ENCODE measurements at places on chromosomes 5 and 9.

GRCh38 chr5:108749128-108749861 is 1.6 kb downstream of the FER start:
- DNase-seq: no peak

DNA sequence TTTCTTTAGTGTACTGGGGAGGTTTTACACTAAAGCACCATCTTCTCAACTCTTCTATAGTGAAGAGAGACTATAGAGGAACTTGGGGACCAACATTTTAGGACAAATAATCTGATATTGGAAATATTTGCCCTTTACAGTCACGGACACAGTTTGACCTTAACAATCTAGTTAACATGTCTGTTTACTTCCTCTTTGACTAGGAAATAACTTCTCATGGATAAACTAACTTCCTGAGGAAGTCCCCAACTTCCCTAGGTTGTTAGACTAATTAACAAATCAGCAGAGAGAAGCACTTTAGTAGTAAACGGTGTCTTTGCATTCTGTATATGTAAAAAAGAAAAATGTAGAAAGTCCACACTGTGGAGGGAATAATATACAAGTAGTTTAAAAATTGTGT is 127.7 kb downstream of the FBXL7 start:
- no peak for DNase-seq

DNA sequence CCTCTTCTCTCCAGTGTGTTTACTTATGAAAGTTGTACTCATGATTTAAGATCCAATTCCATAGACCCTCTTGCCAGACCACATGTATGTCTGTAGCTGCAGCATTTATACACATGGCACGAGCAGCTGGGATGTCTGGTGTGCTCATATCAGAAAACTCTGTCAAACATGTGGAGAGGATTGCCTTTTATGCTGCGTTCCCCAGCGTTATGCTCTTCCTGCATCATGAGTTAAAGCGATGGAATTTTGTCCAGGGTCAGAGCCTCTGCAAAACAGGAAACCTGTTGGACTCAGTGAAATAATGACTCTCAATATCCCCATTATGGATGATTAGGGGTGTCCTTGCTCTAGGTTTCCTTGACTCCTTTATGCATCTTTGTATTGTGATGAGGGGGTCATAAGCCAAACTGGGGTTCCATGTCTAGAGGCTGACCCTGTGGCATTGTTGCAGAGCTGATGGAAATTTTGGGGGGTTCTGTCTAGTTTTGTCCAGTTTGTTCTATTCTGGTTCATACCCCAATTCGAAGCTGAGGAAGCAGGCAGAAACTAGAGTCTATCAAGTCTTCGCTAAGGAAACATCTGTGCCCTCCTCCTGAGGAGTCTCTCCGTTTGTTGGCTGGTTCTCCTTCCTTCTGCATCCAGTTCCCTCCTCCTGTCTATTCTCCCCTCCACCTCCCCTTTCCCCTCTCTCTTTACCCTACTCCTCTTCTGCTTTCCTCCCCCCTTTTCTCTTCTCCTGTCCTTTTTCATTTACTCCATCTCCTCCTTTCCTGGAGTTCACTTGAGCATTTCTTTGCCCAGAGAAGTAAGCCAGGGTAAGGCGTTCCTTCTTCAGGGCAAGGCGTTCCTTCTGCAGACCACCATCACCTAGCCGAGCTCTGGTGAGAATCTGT is 252.8 kb downstream of the MAST4 start:
- no peak for DNase-seq

GRCh38 chr5:132003982-132004381 is 7.5 kb downstream of the ACSL6 start:
- DNase-seq: no peak

DNA sequence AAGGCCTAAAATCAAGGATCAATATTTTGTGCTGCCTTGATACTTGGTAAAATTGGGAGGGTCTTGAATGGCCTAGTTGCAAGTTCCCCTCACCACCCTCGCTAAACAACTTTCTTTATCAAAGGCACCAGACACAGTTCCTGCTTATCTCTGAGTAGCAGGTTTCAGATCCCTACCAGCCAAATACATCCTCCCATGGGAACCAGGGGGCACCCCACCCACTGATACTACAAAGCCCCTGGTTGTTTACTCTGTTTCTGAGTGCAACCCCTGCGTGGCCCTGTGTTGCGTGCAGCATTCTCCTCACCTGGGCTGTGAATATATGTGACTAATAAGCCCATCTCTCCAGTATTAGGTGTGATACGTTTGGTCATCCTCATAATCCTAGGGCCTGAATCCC is 314.9 kb downstream of the DRD1 start:
- DNase-seq: no peak

DNA sequence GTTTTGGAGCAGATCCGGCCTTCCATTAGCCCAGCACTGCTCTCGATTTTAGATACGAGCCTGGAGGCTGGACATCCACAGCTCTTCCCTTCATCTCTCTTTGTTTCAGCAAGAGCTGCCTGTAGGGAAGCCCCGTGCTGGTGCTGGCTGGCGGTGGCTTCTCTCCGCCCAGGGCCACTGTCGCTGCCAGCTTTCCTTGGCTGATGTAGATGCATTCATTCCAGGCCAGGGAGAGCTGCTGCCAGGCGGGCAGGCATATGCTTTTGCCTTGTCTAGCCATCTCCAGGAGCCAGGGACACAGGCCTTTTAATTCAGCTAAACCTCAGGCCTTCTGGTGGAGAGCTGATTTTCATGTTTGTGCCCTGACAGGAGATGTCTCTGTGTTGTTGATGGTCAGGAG is 409.3 kb upstream of the CLINT1 start:
- no peak for DNase-seq

GRCh38 chr9:2086971-2087370 is 71.8 kb downstream of the SMARCA2 start:
- peak; percentile 12 for DNase-seq

- no peak for DNase-seq
These were observed 596 bp downstream of the ENTREP1 start for GRCh38 chr9:69325409-69326212.

- no peak for DNase-seq
These were observed 9.8 kb upstream of the FANCC start for GRCh38 chr9:95327239-95327865.

DNA sequence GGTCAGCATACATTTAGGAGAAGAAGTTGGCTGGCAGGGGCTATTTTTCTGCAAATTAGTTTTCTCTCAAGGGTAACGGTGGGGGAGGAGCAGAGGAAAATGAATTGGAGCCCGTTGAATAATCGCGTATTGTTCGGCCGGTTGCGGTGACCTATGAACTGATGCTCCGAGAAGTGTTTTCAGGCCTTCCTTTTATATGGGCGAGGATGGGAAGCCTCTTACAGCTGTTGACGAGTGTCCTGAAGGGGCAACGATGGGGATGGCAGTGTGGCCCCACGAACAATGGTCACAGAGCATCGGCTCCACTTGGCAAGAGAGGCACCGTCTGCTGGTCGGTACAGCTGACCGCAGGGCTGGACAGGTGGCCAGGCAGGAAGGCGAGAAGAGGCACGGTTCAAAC is 400.7 kb downstream of the ZSWIM6 start:
- DNase-seq: no peak

GRCh38 chr5:56670916-56671315 is 144.4 kb upstream of the MAP3K1 start:
- DNase-seq: no peak

DNA sequence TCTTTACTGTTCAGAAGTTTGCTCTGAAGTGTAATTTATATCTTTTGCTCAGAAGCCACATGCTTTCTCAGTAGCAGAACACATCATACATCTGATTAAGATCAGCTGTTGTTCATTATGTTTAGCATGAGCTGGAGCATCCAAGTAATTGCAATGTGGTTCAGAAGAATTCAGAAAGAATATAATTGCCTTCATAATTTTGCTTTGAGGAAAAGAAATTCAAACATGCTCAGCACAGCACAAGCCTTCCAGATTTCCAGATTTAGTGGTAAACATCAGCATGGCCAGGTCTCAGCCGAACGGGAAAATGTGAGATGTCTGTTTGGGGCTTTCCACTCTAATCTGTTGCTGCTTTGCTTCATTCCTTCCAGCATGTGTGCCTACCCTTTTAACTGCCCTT is 65.9 kb downstream of the ITGA1 start:
- no peak for DNase-seq

DNA sequence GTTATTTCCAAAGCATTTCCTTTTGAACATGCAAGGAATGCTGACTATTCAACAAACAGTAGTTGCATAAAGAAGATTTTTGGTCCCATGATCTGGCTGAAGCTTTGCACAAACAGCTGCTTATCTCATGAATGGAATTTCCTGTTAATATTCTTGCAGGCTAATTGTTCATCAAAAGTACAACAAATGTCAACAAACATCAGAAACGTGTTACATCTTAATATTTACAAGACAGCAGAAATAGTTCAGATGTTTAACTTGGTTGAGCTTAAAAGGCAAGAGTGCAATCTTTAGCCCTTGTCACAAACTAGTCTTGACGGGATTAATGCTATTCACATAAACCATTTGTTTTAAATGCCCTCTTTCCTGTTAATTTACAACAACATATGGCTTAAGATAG is 47.9 kb upstream of the BASP1 start:
- DNase-seq: no peak

DNA sequence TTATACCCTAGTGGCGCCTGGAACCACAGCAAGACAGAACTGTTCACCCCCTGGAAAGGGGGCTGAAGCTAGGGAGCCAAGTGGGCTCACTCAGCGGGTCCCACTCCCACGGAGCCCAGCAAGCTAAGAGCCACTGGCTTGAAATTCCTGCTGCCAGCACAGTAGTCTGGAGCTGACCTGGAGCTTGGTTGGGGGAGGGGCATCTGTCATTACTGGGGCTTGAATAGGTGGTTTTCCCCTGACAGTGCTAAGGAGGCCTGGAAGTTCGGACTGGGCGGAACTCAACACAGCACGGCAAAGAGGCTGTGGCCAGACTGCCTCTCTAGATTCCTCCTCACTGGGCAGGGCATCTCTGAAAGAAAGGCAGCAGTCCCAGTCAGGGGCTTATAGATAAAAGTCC is 19.5 kb downstream of the BTNL3 start:
- no peak for DNase-seq

DNA sequence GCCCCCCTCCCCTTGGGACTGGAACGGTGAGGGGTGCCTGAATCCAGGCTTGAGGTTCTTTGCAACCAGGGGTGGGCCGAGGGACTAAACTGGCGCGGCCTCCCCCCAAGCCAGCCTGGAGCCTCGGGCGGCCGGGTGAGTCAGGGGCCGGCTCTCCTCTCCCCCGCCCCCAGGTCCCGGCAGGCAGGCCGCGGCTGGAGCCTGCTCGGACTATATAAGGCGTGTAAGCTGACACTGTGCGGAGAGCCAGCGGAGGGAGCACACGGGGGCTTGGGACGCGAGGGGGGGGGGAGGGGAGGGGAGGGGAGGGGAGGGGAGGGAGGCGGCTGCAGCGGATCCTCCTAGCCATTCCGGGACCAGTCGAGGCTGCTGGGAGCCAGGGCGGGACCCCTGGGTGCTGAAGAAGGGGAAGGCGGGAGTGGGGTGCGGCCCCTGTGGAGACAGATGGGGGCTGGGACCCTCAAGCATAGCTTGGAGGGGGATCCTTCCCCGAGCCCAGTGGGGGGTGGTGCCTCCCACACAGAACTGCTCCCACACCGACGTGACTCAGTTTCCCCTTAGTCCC is 595 bp downstream of the PDLIM7 start:
- DNase-seq: no peak

DNA sequence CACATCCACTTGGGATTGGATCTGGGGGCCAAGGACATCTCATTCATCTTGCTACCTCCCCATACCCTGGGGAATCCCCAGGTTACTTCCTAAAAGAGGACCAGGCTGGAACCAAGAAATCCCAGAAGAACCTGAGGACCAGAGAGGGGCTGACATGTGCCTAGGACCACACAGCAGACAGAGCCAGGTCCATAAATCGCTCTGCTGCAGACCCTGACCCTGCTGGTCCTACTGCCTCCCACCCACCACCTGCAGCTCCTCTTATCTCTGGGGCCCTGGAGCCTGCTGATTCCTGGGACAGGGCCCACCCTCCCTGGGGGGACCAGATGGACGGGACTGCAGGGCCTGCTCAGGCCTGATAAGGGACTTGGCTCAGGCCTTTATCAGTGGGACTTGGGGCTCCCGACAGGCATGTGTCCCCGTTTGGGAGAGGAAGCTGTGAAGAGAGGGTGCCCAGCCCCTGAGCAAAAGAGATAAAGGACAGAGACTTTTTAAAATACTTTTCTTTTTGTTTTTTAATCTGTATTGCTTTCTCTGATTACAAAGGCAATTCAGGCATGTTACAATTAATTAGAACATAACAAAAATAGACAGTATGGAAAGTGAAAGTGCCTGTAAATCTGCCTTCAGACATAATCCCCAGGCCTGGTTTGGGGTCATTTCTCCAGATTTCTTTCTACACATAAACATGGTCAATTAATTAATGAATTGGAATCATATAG is 101.3 kb upstream of the LARP1 start:
- no peak for DNase-seq

- DNase-seq: peak; percentile 4
These were observed 84.8 kb downstream of the ADAMTS2 start for GRCh38 chr5:179260324-179261070.

DNA sequence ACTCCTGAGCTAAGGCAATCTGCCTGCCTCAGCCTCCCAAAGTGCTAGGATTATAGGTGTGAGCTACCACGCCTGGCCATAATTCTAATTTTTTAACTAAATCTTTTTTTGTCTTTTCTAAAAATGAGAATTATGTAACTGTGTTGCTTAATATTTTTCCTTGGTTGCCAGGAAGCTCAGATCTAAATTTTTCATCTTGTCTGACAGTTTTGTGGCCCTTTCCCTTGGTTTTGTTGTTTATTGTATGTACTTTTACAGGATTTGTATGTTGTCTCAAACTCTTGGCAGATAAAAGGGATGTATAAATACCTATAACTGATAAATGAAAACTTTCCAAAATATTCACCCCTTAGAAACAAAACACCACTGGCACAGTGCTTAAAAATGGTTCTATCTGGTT is 88.2 kb upstream of the KLF9 start:
- no peak for DNase-seq

DNA sequence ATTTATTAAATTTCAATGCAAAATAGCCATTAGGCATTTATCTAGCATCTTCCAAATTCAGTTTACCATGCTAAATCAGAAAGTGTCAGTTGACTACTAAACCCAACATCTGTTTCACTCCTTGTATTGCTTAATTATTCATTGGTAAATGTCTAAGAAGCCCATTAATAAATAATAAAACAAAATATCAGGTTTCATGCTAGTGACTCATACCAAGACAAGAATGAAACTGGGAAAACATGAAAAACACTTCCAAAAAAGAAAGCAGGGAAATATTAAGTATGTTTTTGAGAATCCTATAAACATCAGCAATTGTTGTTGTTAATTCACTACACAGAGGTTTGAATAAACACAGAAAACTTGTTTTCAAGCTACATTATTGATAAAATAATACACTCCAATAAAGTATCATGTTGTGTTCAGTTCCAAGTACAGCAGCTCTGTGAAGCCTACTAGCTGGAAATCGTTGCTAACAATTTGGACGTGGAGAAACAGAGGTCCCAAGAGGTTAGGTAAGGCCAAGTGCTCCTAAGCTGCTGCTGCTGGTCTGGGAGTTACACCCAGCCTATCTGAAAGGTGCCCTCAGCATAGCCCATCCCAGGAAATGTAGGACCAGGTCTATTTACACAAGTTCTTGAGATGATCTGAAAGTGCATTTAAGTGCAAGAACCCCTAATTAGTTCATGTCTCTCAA is 78.8 kb downstream of the GNAQ start:
- no peak for DNase-seq

GRCh38 chr9:134686896-134687295 is 45.3 kb downstream of the COL5A1 start:
- no peak for DNase-seq

GRCh38 chr5:39992617-39993202 is 567.9 kb upstream of the DAB2 start:
- DNase-seq: no peak
